RWPE1 (cell line): ENCODE measurements at places on chromosomes 5 and 9.
A peak's percentile ranks its signal among the peaks of the same experiment; 100 is the strongest.

- DNase-seq, result no peak
These were observed 346.8 kb downstream of the TRIM36 start for GRCh38 chr5:114822863-114823262.

DNA sequence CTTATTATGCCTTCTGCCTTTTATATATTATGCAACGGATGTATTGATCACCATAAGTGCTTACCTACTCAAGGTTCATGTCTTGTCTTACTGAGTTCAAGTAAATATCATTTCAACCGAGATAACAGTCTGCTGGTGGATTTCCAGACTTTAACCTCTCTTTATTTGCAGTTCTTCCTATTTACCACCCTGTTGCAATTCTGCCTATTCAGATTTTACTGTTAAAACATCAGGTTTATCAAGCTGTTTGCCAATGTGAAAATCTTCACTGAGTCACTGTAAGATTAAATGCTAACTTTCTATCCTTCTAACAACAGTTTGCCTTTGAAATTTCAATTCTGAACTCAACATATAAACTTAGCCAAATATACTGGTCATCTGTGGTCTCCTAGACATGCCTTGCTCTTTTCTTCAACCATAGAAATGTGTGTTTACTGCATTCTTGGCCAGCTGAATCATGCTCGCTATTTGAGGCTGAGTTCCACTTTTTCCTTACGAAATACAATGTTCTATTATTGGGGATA, 471.7 kb upstream of the RORB start:
- peak; percentile 29 for DNase-seq

DNA sequence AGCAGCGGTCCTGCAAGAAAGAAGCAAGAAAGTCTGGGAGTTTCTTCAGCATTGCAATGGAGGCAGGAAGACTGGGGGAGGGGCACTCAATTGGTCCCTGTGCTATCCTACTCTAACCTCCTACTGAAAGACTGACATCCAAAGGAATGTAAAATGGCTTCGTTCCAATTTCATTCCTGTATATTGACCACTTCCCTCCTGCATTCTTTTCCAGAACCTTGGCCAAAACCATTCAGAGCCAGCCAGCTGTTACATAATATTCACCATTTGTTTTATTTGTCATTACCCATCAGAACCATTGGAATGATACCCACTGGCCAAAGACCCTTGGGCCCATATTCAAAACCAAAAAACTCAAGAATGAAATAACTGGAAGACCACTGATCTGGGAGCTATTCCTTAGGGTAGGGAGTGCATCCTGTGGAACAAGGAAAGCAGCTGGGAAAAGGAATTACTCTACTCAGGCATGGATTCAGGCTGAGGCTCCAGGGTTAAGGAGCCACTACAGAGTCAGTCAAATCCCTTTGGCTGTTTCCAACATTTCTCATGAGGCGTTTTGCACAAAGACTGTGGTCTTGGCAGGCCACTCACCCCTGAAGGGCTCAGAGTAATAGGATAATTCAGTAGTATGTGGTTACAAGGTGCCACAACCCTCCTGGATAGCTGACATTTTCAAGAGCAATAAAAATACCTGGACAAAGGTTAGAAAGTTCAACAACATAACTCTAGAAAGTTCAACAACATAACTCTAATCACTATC, 148.7 kb upstream of the SLC1A3 start:
- no peak for DNase-seq

DNA sequence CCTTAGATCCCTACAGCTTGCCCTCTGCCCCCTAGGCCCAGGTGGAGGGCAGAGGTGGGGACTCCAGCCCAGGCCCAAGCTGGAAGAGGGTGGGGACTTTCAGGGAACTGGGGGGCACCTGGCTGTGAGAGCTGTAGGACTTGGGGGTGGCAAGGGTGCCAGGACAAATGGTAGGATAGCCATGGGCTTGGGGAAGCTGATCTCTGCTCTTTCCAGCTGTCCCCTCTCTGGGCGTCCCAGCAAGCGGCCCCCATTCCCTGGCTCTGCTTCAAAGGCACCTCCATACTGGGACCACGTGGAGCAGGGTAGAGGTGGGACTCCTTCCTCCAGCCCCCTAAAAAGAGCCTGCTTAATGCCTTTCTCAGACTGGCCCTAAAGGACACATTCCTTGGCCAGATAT, 385 bp downstream of the LTC4S start:
- DNase-seq, result no peak

- DNase-seq, result no peak
These were observed 394.4 kb upstream of the ZNF608 start for GRCh38 chr5:125140855-125141254.

GRCh38 chr5:154712518-154713437, 42.4 kb upstream of the LARP1 start:
- peak; percentile 41 for DNase-seq

DNA sequence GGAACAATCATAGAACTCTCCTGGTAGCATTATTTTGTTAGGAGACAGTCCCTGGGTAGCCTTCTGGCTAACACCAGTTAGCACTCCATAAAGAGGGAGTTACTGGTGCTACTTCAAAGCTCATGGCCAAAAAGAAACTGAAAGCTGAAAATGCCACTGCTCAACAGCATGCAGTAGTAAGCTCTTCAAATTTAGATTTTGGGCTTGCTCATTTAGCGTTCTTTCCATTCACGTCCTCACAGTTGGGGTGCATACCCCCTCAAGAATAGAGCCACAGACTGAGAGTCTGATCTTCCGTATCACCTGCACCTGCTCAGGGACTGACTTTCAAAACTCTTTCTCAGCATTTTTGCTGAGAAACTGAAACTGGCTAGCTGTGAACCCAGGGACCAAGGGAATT, 24.7 kb downstream of the NTRK2 start:
- no peak for DNase-seq

DNA sequence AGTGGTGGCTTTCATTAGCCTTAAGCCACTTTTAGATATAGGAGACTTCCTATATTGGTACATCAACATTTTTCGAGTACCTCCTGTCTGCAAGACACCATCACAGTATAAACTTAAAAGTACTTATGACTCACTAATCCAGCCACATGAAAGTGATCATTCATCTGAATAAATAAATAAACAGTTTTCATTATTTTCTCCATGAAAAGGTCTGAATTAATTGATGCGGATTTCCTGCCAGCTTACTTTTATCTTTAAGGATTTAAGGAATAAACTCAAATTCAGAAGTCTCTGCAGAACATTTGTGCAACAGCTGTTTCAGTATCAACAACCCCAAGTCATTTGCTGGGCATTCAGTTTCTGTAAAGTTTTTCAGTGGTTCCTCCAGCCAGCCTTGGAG, 4.0 kb downstream of the SAP30L start:
- no peak for DNase-seq

DNA sequence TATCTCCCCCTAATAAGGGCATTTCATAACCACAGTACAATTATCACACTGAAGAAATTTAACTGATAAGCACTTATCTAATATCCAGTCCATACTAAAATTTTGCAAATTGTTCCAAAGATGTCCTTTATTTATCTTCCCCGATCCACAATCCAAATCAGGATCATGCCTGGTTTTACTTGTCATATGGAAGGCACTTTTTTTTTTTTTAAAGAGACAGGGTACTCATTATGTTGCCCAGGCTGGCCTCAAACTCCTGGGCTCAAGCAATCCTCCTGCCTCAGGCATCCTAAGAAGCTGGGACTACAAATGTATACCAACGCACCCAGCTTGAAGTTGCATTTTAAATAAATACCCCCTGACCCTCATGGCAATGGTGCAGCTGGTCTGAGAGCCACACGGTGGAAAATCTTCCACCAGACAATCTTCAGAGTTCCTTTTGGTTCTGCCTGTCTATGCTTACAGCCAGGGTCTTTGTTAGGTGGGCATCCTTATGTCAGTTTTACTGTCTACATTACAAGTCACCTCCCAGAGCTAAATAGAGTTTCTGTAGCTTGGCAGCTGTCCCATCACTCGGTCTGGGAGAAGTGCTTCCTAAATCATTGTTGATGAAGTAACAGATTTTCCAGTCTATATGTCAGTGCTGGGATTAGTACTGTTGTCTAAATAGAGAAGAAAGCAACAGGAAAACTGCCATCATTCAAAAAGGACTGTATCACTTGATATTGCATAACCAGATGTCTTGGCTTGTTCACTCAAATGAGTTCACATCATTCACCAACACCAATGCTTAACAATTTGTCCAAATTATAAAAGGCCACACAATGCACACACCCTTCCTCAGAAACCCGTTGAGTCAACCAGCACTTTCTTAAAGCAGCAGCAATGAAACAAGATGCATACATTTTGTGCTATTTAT, 26.4 kb downstream of the PTPN3 start:
- DNase-seq, result no peak

DNA sequence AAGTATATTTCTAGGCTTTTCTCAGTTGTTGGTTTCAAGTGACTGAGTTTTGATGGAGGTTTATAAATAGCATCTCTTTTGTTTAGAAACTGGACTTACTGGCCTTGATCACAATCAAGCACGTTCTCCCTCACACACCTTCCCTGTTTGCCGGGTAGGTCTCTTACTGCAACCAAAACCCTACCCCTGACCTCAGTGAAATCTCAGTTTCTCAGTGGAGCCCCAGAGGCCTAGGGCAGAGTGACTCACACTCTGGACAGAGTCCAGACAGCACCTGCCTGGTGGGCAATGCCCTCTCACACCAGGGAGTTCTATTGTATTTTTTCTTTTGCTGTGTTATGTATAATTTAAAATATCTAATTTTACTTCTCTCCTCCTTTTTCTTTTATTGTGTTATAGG, 48.4 kb upstream of the EPB41L4B start:
- peak; percentile 43 for DNase-seq

DNA sequence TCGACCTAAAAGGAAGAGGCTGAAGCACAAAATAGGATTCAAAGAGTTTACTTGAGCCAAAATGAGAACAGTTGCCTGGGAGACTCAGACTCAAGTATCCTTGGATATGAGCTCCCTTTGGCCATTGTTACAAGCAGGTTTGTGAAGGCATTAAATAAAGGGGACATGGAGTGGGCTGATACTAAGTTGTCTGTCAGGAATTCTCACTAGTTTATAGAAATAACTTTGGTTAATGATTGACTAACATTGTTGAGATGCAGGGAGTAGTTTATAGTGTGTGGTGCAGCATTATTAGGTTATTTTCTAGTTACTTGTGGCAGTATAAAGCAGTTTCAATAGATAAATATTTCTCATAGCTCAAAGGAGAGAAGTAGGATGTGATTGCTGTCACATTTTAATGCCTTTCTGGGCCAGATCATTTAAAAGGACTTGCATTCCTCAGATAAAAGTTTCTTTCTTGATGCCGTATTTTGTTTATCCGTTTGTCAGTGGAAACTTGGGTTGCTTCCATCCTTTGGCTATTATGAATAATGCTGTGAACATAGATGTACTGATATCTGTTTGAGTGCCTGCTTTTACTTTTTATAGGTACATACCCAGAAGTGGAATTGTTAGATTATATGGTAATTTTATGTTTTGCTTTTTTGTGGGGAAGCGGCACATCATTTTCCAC, 9.1 kb downstream of the AP3S1 start:
- no peak for DNase-seq

- no peak for DNase-seq
These were observed 4.7 kb downstream of the PDLIM4 start for GRCh38 chr5:132261881-132262845.

- no peak for DNase-seq
These were observed 1902.2 kb upstream of the C9orf72 start for GRCh38 chr9:29475471-29475870.

GRCh38 chr9:78848061-78848460, 551.1 kb downstream of the PSAT1 start:
- DNase-seq, result no peak

DNA sequence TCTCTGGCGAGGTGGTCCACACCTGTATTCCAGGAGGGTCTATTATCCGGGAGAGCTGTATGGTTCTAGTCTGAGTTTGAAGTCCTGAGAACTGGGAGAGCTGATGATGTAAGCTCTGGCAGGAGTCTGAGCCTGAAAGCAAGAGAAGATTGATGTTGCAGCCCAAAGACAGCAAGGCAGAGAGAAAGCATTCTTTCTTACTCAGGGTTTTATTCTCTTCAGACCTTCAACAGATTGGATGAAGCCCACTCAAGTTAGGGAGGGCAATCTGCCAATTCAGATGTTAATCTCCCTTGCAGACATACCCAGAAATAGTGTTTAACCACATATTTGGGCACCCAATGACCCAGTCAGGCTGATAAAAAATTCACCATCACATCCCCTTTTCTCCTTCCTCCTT, 159.1 kb downstream of the CCDC171 start:
- no peak for DNase-seq

GRCh38 chr9:105447814-105448812, at the start of gene FSD1L:
FSD1L (plus strand) TSS chr9:105448034; CDS start chr9:105448221, 187 bp downstream.
- DNase-seq, result peak; percentile 97

DNA sequence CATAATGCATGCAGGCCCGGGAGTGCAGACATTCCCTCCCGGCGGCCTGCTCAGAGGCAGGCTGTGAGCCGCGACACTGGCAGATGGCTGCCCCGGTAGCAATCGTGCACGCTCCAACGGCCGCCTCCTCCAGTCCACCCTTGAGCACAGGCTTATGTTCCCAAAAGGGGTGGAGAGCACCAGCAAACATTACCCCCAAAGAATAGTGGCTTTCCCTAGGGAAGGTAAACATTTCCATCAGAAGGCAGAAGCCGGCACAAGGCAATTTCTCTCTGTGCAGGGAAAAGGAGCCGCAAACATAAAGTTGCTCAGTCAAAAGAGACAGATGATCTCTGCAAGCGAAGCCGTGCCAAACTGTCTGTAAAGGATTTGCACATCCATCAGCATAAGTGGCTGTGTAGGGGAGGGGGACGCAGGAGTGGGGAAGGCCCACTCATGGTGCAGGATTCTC, 92.5 kb downstream of the SIL1 start:
- DNase-seq, result no peak

DNA sequence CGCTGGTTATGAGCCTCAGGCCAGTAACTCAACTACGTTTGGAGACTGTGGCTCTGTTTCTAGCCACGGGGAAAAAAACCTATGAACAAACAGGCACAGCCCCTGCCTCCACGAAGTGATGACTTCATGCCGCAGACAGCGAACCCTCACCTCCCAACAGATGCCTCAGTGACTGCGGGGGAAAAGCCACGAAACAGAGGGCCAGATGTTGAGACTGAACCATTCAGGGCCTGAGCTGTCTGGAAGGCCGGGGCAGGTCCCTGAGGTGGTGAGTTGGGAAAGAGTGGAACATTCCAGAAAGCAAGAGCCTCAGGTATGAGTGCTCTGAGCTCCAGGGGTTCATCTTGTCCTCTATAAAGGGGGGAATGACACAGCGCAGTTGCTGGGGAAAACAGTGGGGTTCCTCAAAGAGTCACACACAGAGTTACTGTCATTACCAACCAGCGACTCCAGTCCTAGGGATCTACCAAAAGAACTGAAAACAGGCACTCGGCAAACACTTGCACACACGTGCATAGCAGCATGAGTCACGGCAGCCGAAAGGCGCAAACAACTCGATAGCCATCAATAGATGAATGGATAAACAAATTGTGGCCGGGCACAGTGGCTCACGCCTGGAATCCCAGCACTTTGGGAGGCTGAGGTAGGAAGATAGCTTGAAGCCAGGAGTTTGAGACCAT, 15.3 kb downstream of the PLPP7 start:
- DNase-seq, result no peak

DNA sequence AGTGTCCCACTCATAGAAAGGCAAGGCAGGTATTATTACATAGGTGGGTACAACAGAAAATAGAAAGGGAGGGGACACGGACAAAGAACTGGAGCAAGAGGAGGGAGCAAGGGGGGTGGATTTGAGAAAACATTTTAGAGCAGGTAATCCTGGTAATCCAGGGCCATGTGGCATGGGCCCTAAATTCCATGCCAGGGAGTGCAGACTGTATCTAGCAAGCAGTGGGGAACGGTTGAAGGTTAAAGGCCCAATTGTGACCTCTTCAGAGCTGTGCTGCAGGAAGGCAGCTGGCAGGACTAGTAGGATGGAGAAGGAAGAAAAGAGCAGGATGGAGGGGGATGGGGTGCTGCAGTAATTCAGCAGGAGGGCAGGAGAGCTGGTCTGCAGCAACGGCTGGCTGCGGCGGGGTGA, 75.2 kb downstream of the PDE6A start:
- DNase-seq, result no peak
